ENCODE measurements at places on chromosomes 6 and 20.

DNA sequence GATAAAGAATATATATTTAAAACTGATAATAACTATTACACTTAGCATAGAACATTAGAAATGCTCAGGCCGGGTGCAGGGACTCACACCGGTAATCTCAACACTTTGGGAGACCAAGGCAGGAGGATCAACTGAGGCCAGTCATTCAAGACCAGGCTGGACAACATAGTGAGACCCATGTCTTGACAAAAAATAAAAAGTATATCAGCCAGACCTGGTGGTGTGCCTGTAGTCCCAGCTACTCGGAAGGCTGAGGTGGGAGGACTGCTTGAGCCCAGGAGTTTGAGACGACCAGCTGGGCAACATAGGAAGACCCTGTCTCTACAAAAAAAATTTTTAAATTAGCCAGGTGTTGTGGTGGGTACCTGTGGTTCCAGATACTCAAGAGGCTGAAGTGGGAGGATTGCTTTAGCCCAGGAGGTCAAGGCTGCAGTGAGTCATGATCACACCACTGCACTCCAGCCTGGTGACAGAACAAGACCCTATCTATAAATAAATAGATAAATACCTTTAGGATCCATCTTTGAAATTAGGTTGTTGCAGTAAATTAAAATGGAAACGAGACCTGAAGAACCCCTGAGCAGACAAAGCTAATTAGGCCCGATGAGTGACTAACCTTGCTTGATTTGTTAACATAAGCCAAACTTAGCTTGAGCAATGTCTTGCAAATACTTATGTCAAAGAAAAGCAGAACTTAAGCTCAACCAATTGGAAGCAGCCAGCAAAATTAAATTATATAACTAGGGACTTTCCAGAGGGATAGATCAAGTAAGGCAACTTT lies 75.8 kb upstream of the E2F3 start:
- no peak for DNase-seq

- no peak for DNase-seq
These were observed 25.0 kb downstream of the TMEM242 start for GRCh38 chr6:157298216-157298724.

- DNase-seq, result no peak
These were observed 41.5 kb upstream of the RNF24 start for GRCh38 chr20:4056880-4057279.

DNA sequence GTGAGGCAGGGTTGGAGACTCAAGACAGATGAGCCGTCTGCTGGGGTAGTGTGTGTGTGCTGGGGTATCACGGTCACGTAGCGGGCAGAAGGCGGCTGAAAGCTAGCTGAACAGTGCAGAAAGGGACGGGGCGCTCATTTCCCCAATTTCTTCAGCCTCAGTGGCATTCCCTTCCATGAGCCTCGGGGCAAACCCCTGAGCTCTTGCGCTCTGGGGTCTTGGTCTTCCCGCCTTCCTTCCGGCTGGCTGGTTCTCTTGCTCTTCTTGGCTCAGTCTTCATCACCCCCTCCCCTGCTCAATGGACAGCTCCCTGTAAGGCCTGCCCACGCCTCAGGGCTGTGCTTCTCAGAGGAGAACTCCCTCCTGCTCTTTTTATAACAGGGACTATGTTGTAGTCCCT lies 15.5 kb upstream of the TMEM181 start:
- DNase-seq, result no peak
